Mammary epithelial cell (primary cell): ENCODE measurements at places on chromosomes 3 and 15. TPM values are rescaled to one million over a fixed set of nuclear protein-coding genes. Genes with fewer than 3 reads are reported as not detected.

Gene MAGEL2
- not detected for total RNA-seq

Gene SLC9C1
- 1.7 TPM for total RNA-seq

Gene NRG4
- total RNA-seq: 0.35 TPM in 1 of 2 replicates, not detected in the other

Gene CRTAP
- 109 TPM for total RNA-seq

Gene RBP2
- not detected in 2 replicates for total RNA-seq

Gene KLHL6
- 0.67 TPM for total RNA-seq

Gene CCDC80
- total RNA-seq: 56.8 TPM

Gene LRRFIP2
- 122 and 162 TPM in 2 replicates for total RNA-seq

Gene CSNK1G1
- total RNA-seq: 61.0 TPM

Gene CFAP91
- not detected in 2 replicates for total RNA-seq

Gene CD86
- total RNA-seq: 0.17 TPM

Gene CLDN18
- not detected for total RNA-seq

Gene GRK7
- total RNA-seq: not detected in 2 replicates

Gene ACSBG1
- not detected in 2 replicates for total RNA-seq

Gene OSBPL10
- 68.1 and 78.5 TPM in 2 replicates for total RNA-seq

Gene WNT7A
- 12.3 and 19.9 TPM in 2 replicates for total RNA-seq

Gene CHRNA5
- 6.0 and 13.9 TPM in 2 replicates for total RNA-seq

Gene CKMT1B
- total RNA-seq: 33.2 and 47.5 TPM in 2 replicates

Gene NMB
- total RNA-seq: 1.0 TPM
